ENCODE measurements at places on chromosomes 2 and 18. TPM values are rescaled to one million over a fixed set of nuclear protein-coding genes. Genes with fewer than 3 reads are reported as not detected.

MAB21L4 gene
- not detected for total RNA-seq

WNT6 gene
- total RNA-seq = 1.0 TPM

AFG3L2 gene
- total RNA-seq = 64.0 TPM

CTNNA2 gene
- 0.19 TPM for total RNA-seq

RRM2 gene
- 0.46 TPM for total RNA-seq

GPR75 gene
- total RNA-seq = 12.1 TPM

PID1 gene
- 42.6 TPM for total RNA-seq

Data from omental fat pad (tissue), 4 donors.